Naive thymus-derived CD8-positive, alpha-beta T cell (primary cell): ENCODE measurements at places on chromosomes 2 and 18. TPM values are rescaled to one million over a fixed set of nuclear protein-coding genes. Genes with fewer than 3 reads are reported as not detected.

DNA sequence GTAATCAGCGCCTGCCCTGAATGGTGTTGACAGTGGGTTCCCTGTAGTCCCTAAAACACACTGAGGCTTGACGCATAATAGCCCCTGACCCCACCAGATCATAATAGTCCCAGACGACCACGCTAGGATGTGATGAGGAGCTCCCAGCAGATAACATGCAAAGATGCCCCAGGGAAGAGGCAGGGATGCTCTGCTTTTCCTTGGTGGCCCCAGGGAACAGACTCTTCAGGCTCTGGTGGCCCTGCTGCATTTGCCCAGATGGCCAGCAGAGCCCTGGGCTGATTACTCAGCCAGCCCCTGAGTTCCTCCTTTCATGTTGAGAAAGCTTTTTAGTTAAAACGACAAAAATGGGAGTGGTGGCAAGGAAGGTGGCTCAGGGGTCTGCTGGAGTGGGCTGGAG is 5.9 kb upstream of the NCKAP5 start:
- DNase-seq = no peak

GRCh38 chr2:130864830-130865800 is 28.4 kb downstream of the ARHGEF4 start:
- no peak for DNase-seq

- DNase-seq = no peak
Measured at GRCh38 chr2:55150834-55151233, 81.3 kb downstream of the CLHC1 start.

GRCh38 chr2:228628682-228629081 is 447.2 kb upstream of the SPHKAP start:
- DNase-seq = no peak

- DNase-seq = no peak
Measured at GRCh38 chr18:62784338-62784965, 69.1 kb downstream of the PHLPP1 start.

GRCh38 chr2:57407772-57408201 is 638.8 kb upstream of the VRK2 start:
- no peak for DNase-seq

DNA sequence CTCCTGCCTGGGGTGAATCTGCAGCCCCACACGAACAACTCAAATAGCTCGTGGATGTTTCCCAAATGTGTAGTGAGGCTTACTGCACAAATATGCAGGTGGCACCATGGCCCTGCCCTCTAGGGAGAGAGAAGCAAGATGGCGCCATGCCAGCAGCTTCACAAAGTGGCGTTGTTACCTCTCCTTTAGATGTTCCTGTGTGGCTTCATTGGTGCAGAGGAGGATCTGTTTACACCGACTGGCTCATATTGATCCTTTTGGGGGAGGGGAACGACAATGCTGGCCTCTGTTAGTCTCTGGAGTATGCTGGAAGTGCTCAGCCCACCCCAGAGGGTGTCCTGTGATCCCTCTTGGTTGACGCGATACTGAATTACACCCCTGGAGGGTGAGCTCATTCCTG is 99.5 kb upstream of the GATA6 start:
- no peak for DNase-seq

GRCh38 chr2:178333851-178334250 is 117.1 kb downstream of the PRKRA start:
- DNase-seq = no peak

Gene GPR75
- 0.14 TPM for polyA plus RNA-seq

Gene TBR1
- not detected for polyA plus RNA-seq
